ENCODE measurements at places on chromosomes 12 and 14. TPM values are rescaled to one million over a fixed set of nuclear protein-coding genes. Genes with fewer than 3 reads are reported as not detected.

The SLC4A8 gene
- polyA plus RNA-seq: 3.5 TPM

The RAD9B gene
- 1.1 TPM for polyA plus RNA-seq

The UTP20 gene
- 16.0 TPM for polyA plus RNA-seq

The KRT83 gene
- not detected for polyA plus RNA-seq

The DDN gene
- polyA plus RNA-seq: 89.8 TPM

The DTX3 gene
- polyA plus RNA-seq: 55.8 TPM

The KRT86 gene
- not detected for polyA plus RNA-seq

The ST8SIA1 gene
- polyA plus RNA-seq: 6.3 TPM

The CLEC2B gene
- polyA plus RNA-seq: 3.8 TPM

The SAV1 gene
- 48.2 TPM for polyA plus RNA-seq

The REM2 gene
- 1.5 TPM for polyA plus RNA-seq

The OTOGL gene
- polyA plus RNA-seq: 1.0 TPM

The CACNA2D4 gene
- polyA plus RNA-seq: 1.9 TPM

The LALBA gene
- not detected for polyA plus RNA-seq

The PSMB5 gene
- 220 TPM for polyA plus RNA-seq
